ENCODE measurements at places on chromosomes 2 and 18.

DNA sequence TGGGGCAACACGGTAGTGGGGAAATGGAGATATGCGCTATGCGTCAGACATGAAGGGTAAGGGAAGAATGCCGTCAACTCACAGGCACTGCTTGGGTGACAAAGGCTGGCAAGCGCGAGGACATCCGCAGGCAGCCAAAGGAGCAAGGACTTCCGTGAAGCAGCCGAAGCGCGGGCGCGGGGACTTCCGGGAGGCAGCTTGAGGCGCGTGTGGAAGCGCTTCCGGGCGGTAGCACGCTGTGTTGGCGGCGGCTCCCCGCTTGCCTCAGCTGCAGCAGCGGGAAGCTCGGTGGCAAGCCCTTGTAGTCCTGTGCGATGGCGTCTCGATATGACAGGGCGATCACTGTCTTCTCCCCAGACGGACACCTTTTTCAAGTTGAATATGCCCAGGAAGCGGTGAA lies at the start of gene PSMA8:
Gene PSMA8, plus strand, starts transcription at position 218 of the 400 bp plus-strand sequence. Its CDS starts 97 bp downstream, at position 315.
- DNase-seq: peak; percentile 66

DNA sequence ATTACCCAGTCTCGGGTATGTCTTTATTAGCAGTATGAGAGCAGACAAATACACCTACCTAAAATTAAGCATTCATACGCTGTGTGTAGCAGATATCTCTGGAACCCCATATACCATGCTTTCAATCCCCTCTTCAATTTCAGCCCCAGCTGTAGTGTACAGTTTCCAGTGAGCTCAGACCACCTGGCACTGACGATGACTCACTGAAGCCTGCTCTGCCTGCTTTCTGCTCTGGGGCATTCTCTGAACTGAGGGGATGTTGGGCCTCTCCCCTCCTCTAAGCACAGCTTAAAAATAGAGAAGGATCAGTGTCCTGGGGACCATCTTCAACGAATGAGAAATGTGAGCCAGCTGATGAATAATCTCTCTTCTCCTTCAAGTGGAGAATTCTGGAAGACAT lies 8.7 kb upstream of the CCL20 start:
- DNase-seq: no peak

DNA sequence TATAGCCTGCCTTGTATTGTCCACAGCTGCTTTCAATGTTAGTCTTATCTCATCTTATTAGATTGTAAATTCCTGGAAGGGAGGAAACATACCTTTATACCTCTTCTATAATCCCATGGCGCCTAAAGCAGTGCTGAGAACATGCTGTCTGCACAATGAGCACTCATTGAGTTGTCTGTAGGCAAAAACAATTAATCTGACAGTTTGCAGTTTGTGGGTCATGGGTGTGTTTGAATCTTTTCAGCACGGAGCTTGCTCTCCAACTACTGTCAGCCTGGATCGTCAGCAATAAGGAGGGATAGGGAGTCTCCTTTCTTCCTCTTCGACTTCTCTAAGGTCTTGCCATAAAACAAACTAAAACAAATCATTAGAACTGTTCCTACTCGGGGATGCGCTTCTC lies 26.5 kb upstream of the GREB1L start:
- no peak for DNase-seq

- no peak for DNase-seq
Observed at GRCh38 chr2:204343685-204344084, 201.6 kb upstream of the PARD3B start.

DNA sequence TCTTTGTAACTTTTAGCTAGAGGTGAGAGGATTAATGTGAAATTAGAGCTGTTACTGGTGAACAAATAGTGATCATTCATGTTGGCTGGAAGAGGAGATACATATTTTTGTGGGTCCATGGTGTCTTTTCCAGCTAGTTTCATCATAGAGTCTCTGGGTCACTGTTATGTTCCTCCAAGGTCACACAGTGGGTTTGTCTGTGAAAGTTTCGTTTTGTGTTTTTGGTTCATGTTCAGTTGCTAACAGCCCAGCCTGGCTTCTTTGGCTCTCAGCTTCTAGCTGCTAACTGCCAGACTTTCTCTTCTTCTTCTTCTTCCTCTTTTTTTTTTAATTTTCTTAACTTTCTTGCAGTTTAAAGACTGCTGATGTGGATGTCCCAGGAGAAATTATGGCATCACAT lies 480.0 kb upstream of the SYT4 start:
- DNase-seq: no peak

DNA sequence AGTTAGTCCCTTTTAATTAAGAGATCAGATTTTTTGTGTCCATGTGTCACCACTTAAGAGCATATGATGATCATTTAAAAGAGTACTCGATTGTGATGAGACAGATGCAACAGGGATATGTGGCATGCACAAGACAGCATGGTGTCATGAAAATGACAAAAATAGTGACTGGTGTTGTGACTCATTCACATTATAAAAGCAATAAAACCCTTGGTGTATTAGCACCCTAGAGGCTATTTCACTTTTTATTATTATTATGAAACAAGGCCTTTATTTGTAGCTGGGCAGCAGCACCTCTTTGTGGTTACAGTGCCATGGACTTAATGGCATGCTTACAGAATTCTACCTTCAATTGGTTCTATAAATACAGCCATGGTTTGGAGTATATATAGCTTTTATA lies 1296.0 kb upstream of the ZEB2 start:
- no peak for DNase-seq

DNA sequence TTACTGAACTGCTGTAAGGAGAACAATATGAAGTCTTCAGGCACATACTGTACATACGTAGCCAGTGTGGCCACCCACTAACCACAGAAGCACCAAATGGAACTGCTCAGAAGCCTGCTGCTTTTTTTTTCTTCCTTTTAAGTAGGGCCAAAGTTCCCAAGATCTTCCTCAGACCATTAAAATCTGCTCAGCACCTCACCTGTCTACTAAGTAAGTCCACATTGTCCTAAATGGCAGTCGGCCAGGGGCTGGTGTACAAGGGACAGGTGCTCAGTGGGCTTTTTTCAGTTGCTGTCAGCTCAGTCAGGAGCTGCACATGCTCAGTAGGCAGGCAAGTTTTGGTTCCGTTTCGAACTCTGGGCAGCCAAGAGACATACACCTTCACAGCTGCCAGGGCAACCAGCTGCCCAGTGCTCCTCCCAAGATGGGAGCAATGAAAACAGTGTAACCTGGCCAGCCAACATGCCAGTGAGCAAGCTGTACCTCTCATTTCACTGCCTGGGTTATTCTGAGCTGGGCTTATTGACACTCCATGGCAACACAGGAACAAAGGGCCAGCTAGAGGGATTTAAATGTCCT lies 86.1 kb downstream of the ACVR1 start:
- peak; percentile 41 for DNase-seq

- DNase-seq: no peak
Observed at GRCh38 chr2:175439416-175439815, 257.9 kb upstream of the ATP5MC3 start.

DNA sequence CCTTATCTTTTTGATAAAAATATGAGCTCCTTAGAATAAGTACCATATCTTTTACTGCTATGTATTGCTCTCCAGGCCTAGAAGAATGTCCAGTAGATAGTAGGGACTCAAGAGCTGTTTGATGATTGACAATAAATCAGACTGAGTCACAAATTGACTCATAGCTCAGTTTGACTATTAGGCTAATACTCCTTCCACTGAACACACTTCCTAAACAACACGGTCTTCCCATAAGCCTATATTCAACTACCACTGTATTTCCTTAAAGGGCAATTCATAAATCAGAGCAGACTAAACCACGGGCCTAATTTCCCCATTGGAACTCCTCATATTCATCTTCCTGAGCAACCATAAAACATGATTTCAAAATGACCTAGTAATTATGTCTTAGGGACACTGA lies 258.5 kb downstream of the ALK start:
- no peak for DNase-seq

GRCh38 chr2:168997794-168998193 lies 33.3 kb downstream of the ABCB11 start:
- DNase-seq: no peak

GRCh38 chr2:205568620-205569019 lies 113.7 kb upstream of the NRP2 start:
- DNase-seq: no peak

- peak; percentile 74 for DNase-seq
Observed at GRCh38 chr2:216371721-216372702, at the start of gene MARCHF4. Gene MARCHF4 (minus strand): TSS chr2:216372483. CDS start chr2:216370260, 2,223 bp downstream.

DNA sequence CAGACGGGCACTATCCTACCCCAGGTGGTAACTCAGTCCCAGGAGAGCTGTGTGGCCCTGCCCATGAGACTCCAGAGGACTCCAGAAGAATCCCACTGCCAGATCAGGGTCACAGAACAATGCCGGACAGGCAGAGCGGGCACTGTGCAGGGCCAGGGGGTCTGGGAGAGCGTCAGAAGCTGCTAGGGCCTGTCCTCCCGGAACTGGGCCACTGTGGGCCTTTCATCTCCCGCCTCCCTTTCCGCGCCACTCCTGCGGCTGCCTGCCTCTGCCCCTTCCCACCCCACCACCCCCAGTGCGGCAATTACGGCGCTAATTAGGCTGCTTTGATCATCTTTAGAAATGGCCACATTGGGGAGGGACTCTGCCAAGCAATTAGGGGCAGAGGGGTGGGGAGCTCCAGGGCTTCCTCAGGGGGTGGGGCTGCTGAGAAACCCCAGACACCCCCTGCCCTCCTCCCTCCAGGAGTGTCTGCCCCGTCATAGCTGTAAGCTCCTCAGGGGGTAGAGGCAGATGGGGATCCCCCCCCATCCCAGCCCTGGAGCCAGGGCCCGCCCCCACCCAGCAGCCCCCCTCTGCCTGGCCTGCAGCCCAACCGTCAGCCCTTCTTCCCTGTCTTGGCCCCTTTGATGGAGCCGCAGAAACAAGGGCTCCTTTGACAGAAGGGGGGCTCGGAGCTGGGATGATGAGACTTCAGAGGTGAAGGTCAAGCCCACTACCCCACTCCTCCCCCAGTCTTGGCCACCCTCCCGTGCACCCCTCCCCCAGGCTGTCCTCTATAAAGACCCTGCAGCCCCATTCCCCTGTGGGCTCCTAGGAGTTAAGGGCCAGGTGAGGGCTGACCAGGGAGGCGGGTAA lies at the start of gene PRSS56:
Gene PRSS56, plus strand, starts transcription at position 808 of the 858 bp plus-strand sequence. CDS start 211 bp downstream, outside the sequence.
- no peak for DNase-seq

DNA sequence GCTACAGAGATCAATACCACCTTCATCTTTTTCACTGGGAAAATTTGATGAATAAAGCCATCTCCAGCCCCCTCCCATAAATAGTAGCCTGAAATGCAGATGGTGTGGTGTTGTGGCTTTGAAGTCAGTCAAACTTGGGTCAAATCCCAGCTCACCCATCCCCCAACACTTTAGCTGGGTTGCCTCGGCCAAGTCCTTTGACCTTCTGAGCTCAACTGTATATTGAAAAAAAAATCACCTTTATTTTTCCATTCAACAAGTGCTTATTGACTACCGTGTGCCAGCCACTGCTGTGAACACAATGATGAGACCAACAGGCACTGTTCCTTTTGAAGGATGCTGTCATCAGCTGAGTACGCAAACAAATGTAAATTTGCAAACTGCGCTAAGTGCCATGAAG lies 35.1 kb upstream of the NTSR2 start:
- no peak for DNase-seq

- DNase-seq: no peak
Observed at GRCh38 chr2:27916293-27916995, 25.9 kb downstream of the BABAM2 start.

DNA sequence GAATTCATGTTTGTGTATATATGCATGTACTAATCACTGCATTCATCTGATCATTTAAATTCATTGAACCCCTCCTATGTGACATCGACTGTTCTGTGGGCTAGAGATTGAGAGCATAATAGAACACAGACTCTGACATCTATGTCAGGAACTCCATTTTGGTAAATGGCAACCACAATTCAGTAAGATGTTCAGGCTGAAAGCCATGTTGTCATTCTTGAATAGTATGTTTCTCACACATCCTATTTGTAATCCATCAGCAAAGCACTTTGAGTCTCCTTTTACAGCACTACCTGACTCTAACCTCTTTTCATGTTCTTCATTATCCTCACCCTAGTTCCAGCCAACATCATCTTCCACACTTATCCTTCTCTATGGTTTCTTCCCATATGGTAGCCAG lies 413.8 kb upstream of the MEX3C start:
- DNase-seq: no peak

DNA sequence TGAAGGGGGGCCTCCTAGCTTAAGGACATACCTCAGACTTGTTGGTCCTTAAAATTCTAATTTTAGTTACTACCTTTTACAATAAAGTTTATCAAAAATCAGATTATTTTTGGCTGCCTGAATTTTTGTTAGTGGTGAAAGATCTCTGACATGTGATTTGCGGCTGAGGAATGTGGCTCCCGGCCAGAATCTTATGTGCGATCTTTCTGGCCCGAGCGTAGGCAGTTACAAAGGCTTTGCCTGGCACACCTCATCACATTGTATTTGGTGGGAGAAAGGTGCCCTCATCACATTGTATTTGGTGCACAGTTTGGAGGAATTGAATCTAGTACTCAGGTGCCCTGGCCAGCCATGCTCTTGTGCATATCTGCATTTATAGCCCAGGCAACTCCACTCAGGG lies 289.1 kb downstream of the GULP1 start:
- DNase-seq: no peak

DNA sequence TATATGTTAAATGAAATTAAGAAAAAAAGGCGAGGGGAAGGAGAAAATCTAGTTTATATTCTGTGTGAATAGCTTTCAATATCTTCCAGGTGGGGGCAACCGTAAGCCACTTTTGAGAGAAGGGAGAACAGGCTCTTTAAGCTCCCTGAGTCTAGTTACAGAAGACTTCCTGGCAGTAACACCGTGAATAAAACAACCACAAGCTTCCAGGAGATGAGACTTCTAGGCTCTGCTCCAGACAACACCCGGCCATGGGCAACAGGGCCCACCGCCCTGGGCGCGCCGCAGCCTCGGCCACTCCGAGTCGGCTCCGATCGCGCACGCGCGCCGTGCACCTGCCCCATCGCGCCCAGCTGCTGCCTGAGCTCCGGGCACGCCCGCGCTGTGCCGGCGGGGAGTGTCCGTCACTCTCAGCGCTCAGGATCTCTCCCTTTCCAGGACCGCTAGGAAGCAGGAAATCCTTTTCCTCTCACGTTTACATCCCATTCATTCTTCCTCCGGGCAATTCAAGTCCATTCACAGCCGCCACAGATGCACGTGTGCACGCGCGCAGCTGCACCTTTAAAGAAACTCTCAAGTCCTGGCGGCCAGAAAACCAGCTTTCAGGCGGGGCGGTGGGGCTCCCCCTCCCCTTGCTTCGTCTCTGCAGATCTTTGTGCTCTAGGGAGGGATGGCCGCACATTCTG lies 19.4 kb upstream of the PAX3 start:
- DNase-seq: peak; percentile 52

- DNase-seq: no peak
Observed at GRCh38 chr18:36419900-36420531, 122.5 kb downstream of the FHOD3 start.

DNA sequence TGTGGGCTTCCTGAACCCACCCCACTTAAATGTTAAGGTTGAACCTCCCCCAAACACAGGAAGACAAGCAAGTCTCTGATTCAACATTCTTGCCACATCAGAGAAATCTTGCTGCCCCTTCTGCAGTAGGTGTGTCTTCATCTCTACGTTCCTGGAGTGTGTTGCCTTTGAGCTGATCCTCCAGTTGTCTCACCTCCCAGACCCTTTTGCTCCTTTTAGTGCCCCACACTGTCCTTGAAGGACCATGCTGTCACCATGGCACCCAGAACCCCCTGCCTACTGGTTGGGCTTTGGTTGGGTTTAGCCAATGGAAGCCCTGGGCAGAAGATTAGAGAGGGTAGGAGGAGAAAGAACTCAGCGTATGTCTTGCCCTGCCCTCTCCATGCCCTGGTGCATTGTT lies 10.7 kb downstream of the CAB39 start:
- DNase-seq: peak; percentile 67
